ENCODE measurements at places on chromosomes 2 and 18.

DNA sequence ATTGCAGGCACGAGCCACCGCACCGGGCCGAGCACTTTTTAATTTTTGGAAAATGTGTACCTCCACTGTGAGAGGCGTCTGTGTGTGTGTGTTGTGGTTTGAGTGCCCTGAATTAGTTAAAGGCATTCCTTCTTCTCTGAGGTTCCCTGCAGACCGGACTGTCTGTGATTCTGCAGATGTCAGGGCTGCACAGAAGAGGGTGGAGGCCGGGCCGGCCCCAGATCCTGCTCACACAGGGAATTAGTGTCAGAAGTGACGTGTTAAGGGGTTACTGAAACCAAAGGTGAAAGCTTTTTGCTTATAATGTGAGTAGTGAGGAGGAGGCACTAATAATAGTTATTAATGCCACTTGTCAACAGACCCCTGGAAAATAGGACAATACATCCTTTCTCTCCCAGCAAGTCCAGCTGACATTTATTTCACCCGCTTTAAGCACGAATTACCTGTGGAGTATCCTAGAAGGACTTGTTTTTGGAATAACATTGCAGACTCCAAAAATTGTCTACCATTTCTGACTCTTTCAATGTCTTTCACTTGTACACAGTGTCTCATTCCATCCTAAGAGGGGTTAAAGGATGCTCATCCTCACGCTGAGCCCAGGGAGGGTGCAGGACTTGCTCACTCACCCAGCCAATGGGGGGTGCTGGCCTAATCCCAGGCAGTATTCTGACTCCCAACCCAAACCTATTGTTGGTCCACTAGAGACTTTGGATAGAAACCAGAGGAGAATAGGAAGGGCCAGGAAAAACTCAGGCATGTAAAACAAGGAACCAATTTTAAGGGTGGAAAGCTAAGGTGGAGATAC is 16.2 kb downstream of the ARHGAP25 start:
- DNase-seq, result no peak

DNA sequence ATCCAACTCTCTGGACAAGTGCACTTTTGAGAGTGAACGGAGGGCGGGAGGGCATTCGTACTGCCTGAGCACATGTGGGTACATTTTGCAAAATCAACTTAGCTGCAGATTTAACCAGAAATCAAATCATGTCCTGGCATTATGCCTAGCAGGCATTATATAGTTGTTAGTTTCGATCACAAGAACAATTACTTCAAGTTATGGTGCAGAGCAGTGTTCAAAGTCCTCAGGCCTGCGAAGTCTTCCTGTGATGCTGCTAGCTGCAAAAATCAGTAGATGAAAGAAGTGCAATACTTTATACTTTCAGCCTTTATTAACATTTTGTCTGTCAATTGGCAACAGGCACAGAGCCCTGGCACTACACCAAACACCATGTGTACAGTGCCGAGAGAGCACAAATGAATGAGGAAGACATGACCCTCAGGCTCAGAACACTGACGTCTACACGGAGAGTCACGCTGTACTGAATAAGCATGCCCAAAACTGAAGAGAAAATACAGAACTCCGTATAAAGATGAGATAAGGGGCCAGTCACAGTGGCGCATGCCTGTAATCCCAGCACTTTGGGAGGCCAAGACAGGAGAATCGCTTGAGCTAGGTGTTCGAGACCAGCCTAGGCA is 92.1 kb upstream of the CREB1 start:
- DNase-seq, result no peak

DNA sequence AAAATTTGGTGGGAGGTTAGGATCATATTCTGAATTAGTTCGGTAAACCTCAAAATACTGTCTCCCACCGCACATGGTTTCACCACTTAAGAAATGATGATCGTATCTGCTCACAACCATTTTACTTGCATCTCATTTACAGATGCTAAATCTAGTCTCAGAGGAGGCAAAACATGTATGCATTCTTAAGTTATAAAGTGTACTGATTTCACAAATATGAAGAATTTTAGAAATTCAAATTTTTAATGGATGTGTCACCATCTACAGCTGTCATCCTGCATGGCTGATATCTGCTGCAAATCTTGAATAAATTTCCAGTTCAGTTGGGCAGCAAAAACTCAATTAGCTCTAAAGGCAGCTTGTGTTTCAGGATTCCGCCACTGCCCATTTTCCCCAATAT is 243.3 kb upstream of the KCNJ3 start:
- DNase-seq, result no peak

- DNase-seq, result no peak
Observed at GRCh38 chr2:232013701-232014353, 52.3 kb downstream of the DIS3L2 start.

All from stimulated activated CD4-positive, alpha-beta T cell treated with anti-CD3 and anti-CD28 coated beads, Interleukin-15, amount 100 ng/mL, for 1 hour (primary cell).